Activated naive CD4-positive, alpha-beta T cell (primary cell): ENCODE measurements at places on chromosomes 3 and 15.

GRCh38 chr15:39506146-39506545, 74.7 kb upstream of the THBS1 start:
- DNase-seq, result no peak

- no peak for DNase-seq
Observed at GRCh38 chr15:34335176-34336032, 2.2 kb downstream of the SLC12A6 start.

GRCh38 chr15:39851500-39852092, 68.5 kb downstream of the GPR176 start:
- no peak for DNase-seq

DNA sequence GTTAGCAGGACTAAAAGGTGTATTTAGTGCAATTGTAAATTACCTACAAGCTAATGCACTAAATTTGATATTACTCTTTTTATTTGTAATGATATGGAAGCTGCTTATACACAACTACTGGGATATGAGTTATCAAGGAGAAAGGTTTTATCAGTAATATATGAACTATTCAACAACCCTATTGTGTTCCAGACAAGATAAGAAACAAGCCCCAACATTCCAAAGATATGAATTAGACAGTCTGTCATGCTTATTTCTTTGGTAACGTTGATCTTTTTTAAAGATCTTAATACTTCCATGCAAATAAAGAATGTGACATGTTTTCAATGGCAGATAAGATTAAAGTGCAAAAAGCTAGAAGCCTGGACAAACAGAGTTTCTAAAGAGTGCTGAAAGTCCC, 314.0 kb upstream of the THBS1 start:
- DNase-seq, result no peak

- peak; percentile 52 for DNase-seq
Observed at GRCh38 chr3:57227204-57227929, at the start of gene APPL1. TSS of gene APPL1 (plus strand) at chr3:57227729. CDS start at chr3:57227884, 155 bp downstream.

- no peak for DNase-seq
Observed at GRCh38 chr15:100914876-100915275, 4.3 kb upstream of the LRRK1 start.

GRCh38 chr3:189304465-189305351, 132.9 kb downstream of the TPRG1 start:
- no peak for DNase-seq

GRCh38 chr3:59192473-59192872, 142.6 kb upstream of the CFAP20DC start:
- DNase-seq, result no peak

DNA sequence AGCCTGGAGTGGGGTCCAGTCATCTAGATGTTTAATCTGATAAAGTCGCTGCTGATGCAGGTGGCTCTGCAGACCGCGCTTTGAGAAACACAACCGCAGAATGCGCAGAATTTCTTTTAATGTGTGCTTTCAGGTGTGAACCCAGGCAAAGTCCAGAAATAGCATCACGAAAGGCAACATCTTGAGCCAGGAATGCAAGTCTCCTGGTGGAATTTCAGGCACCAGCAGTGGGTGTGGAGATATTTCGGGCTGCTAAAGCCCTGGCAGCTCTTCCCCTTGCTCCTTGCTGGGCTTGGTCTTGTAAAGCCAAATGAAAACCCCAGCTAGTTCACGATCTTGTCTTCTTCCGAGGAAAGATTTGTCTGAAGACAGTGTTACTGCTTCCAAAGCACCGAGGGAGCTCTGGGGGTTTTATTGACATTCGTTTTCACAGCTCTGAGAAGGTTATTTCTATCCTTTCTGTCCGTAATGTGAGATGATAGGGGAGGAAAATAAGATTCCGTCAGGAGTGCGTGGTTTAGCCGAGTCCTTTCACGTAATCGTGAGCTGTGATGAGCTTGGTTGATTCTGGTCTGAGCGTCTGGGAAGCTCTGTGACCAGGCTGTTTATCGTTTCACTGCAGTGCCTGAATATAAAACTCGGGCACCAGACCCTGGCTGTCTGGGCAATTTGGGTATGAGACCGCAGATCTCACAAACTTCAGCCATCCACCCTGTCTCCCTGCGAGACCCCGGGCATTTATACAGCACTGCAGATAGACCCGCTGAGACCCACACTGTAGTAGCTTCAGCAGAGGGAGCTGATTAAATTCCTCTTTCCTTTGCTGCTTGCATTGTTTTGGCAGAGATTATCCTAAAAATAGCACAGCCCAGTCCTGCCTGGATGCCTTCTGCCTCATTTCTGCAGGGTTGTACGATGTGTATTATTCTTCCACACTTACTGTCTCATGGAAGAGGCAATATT, 67.0 kb upstream of the SLC25A26 start:
- no peak for DNase-seq

DNA sequence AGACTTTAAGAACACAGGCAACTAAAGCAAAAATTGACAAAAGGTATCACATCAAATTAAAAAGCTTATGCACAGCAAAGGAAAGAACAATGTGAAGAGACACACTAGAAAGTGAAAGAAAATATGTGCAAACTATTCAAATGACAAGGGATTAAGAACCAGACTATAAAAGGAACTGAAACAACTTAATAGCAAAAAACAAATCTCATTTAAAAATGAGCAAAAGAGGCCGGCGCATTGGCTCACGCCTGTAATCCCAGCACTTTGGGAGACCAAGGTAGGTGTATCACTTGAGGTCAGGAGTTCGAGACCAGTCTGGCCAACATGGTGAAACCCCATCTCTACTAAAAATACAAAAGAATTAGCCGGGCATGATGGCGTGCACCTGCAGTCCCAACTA, 14.4 kb downstream of the NGLY1 start:
- no peak for DNase-seq

DNA sequence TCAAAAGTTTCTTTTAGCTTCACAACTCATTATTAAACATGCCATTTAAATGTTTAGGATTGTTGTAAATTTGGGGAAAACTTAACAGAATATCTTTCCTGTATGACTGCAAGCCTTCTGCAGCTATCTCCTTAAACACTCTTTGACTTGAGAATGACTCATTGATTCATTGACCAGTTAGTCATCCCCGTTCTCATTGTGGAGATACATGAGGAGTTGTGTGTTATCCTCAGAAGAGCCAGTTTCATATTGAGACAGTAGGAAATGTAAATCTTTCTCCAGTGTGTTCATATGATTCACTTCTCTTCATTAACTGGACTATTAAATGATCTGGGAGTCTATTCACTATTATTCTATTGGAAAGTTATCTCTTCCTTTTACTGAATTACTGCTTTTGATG, 83.0 kb downstream of the CRYGS start:
- DNase-seq, result no peak

DNA sequence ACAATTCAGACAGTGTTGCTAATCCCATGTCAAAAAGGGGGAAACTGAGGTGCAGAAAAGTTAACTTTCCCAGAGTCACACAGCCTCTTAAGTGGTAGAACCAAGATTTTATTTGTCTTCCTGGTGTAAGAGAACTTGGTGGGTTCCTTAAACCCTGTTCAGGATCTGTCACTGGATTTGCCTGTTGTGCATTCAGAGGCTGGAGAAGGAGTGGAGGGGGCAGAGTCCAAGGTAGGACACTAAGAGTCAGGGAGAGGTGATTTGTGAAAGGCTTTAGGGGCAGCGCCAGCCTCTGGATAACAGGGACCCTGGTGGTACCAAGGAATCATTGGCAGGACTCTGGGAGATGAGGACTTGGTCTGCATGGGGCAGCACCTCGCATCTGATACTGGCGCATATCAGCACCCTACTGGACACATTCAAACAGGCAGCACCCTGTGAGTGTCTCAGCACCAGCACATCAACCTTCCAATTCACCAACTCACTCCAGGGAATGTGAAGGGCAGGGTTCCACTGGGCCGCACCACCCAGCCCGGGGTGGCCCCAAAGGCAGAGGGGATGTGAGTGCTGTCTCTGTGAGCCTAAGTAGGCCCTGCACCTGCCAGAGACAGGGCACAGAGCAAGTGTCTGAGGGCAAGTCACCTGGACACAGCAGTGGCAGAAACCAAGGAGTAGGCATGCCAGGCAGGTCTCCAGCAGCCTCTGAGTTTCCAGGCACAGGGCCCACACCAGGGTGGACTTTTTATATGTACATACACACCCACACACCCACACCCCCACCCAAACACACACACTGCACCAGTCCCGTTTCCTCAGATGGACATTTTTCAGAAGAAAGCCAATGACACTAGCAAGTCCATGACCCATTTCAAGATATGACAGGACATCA, 71.6 kb downstream of the LIPC start:
- DNase-seq, result no peak

DNA sequence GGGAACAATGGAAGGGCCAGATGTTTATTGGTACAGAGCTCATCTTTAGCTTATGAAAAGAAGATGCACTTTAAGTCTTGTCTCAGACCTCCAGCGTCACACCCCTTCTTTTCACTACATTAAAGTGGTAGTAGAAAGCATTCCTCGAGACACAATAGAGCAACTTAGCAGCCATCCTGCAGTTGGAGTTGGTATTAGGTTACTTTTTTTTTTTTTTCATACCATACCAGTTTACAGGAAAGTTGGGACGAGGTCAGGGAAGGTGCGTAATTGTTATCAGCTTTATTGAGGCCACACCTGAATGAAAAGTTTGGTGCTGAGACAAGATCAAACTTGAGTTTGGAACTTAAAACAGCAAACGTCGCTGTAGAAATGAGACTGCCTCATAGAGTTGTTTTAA, 203.8 kb downstream of the SOX2 start:
- DNase-seq, result no peak
